ENCODE measurements at places on chromosomes 6 and 20. TPM values are rescaled to one million over a fixed set of nuclear protein-coding genes. Genes with fewer than 3 reads are reported as not detected.

DNA sequence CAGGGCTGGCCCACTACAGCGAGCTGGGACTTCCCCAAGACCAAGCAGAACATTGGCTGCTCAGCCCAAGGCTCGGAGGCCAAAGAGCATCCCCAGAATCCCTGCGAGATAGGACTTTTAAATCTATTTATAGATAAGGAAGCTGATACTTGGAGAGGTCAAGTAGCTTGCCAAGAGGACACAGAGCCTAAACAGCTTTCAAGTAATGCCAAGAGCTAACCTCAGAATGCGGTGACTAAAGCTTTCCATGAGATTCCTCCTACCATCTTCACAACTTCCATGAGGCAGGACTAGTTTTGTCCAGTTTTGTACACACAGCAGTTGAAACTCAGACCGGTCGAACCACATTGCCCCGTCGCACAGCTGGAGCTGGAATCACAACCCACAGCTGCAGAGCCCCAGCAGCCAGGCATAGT, 168.1 kb upstream of the TOP1 start:
- no peak for DNase-seq
- no peaks in the 10 kb centered on the region for H3K4me1 ChIP-seq
- no peaks in the 10 kb centered on the region for H3K27me3 ChIP-seq
- H3K27ac ChIP-seq: no peak overlapping the region
- H3K4me3 ChIP-seq: no peak overlapping the region

Gene GPR63
- 1.6 TPM for total RNA-seq

DNA sequence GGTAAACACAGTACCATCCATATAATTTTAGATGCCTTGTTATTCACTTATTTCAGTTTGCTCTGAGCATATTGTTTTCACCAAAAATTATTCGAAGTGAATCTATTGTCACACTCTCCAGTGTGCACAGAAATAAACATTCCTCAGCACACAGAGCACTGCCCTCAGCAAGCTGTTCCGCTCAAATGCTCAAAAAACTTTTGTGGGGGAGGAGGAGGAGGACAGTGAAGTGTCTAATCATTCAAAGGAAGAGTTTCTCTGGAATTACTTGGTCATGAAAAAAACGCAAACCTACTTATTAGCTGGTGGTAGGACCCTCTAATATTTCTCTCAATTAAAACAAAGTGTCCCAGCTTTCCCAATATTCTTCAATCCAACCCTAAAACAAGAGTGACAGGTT, 88.3 kb downstream of the DTNBP1 start:
- H3K27ac ChIP-seq: no peak overlapping the region
- no peak for DNase-seq
- H3K4me1 ChIP-seq: no peaks in the 10 kb centered on the region
- H3K27me3 ChIP-seq: no peaks in the 10 kb centered on the region
- H3K4me3 ChIP-seq: no peak overlapping the region

- no peak overlapping the region for H3K27ac ChIP-seq
- peaks cover 12% of the 10 kb centered on the region for H3K4me1 ChIP-seq
- no peak overlapping the region for H3K4me3 ChIP-seq
- H3K36me3 ChIP-seq: no peaks in the 10 kb centered on the region
Observed at GRCh38 chr20:10347086-10347880, 86.7 kb downstream of the MKKS start.

Gene SNAI1
- 0.49 TPM for total RNA-seq

- no peak overlapping the region for H3K4me3 ChIP-seq
- no peak overlapping the region for H3K27ac ChIP-seq
- DNase-seq: no peak
- H3K4me1 ChIP-seq: peaks cover 19% of the 10 kb centered on the region
- H3K27me3 ChIP-seq: no peaks in the 10 kb centered on the region
- no peaks in the 10 kb centered on the region for H3K36me3 ChIP-seq
Observed at GRCh38 chr20:24392612-24393011, 76.8 kb upstream of the SYNDIG1 start.

DNA sequence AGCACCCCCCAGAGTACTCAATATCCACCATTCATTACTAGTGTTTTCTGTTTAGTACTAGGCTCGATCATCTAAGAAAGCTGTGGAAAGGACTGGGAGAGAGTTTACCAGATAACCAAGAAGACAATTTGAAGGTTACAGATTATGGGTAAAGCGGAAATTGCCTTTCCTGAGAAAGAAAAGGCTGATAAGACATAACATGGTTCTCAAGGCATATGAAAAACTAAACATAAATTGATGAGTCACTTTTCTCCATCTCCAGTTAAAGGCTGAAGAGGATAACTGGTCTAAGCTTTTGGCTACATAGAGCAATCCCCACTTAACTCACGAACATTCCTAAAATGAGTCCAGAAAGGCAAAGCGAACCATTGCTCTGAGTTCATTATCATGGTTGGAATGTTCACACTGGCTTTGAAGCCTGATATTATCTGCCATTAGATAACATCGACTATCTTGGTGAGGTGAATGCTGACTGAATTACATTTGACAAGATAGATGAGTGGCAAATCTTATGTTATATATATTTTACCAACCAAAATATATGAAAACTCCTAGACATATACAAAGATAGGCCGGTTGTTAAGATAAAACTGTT, 65.8 kb downstream of the BTBD9 start:
- no peak for DNase-seq
- H3K4me3 ChIP-seq: no peak overlapping the region

DNA sequence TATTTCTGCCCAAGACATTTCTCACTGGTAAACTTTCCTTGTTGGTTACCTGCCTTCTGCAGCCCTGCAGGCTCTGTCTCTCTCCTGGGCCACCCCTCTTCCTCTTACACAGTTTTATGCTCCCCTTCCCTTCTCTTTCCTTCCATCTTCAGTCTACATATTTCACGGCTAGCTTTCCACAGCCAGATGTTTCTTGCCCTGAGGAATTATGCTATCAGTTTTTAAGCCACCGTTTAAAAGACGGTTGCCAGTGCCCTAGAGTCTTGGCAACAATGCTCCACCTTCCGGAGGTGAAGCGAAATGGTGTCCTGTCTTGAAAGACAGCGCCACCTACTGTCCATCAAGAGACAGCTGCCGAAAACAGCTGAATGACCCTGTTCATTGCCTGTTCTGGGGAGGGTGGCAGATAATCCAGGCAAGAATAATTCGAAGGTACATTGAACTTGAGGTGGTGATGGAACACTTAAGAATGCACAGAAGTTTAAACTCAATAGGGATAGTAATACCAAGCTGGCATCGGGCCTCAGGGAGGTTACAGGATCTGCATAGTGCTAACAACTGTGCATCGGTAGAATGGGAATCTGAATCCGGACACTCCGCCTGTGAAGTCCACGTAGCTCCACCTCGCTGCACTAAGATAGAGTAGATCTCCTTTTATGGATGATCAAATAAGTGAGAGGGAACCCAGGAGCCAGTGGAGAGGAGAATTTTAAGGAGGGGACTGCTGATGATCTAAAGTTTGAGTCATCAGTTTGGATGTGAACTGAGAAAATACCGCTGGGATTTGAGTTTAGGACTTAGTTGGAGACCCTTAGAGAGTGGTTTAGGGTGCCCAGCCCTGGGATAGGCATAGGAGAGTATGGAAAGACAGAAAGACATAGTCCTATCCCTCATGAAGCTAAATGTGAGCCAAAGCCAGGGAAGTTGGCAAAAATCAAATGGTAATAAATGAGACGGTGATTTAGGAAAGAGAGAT, 4.8 kb upstream of the TRIM40 start:
- H3K4me3 ChIP-seq: no peak overlapping the region
- no peaks in the 10 kb centered on the region for H3K36me3 ChIP-seq
- peak; percentile 75 for DNase-seq

Gene HLA-DQA1
- 22.2 TPM for total RNA-seq

DNA sequence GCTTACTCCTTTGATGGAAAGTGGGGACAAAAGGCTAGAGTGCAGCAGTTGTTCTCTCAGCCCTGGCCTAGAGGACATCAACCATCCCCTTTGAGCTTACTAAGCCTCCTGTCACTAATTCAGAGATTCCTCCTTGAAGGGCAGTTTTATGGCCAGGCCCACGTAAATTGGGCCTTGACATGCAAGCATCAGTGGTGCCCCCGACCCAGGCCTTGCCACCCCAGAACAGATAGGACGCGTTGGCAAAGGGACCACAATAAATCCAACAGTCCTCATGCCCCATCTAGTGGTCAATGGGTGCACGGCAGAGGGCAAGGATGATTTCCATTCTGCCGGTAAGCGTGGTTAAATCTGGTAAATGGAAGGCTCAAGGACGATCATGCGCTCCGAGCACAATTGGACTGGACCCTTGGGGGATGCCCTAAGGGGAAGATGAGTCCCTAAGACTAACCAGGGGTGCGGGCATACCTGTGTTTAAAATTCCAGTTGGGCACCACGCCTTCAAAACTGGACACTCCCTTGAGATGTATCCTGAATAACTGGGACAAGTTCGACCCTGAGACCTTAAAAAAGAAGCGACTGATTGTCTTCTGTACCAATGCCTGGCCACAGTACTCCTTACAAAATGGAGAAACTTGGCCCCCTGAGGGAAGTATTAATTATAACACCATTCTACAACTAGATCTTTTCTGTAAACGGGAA, 32.6 kb downstream of the CEP85L start:
- no peaks in the 10 kb centered on the region for H3K36me3 ChIP-seq
- H3K27me3 ChIP-seq: no peaks in the 10 kb centered on the region
- no peak overlapping the region for H3K4me3 ChIP-seq
- H3K27ac ChIP-seq: no peak overlapping the region
- DNase-seq: peak; percentile 46

GRCh38 chr20:58891718-58892140, 39.2 kb downstream of the GNAS start:
- peaks cover 36% of the 10 kb centered on the region for H3K4me1 ChIP-seq
- H3K27me3 ChIP-seq: no peaks in the 10 kb centered on the region
- peak overlapping the region; percentile 89 for H3K27ac ChIP-seq
- H3K36me3 ChIP-seq: no peaks in the 10 kb centered on the region

DNA sequence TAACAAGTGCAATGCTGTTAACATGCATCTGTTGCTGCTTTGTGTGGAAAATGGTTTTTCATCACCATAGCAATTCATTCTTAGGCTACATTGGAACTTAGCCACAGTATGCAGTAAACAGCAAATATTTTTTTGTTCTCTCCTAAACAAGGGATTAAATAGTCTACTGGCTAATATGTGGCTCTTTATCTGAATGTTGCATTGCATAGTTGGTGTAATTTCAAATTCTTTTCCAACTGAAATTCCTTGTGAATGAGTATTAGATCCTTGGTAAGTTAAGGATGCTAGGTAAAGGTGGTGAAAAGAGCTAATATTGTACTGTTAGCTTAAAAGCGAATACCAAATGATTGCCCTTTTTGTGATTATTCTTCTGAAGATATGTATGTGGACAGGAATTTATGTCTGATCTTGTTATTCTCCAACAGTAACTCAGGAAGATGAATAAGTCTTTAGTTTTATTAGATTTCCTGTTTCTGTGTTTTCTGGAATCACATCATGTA, 958 bp downstream of the MLIP start:
- no peak for DNase-seq
- no peaks in the 10 kb centered on the region for H3K27me3 ChIP-seq
- no peaks in the 10 kb centered on the region for H3K4me1 ChIP-seq
- H3K27ac ChIP-seq: no peak overlapping the region
- H3K4me3 ChIP-seq: no peak overlapping the region

GRCh38 chr6:125966569-125966968, 10.0 kb downstream of the HINT3 start:
- H3K27me3 ChIP-seq: no peaks in the 10 kb centered on the region
- DNase-seq: no peak
- no peak overlapping the region for H3K4me3 ChIP-seq
- H3K4me1 ChIP-seq: no peaks in the 10 kb centered on the region
- H3K27ac ChIP-seq: no peak overlapping the region

Gene SLC35D3
- not detected for total RNA-seq

DNA sequence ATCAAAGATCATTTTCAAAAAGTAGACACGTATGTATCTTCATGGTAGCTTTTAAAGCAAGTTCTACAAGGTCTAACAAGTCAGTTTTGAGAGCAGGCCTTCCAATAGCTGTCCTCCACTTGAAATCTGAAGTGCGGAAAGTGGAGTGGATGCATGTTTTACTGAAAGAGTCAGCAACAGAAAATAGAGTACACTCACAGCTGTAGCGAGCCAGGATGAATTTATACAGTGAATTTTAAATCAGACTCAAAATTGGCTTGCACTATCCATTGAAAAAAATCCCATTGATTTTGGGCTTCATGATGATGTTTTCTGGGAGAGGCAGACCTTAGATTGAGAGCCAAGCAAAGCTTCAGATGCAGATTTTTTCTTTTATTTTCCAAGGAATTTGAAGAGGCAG, 80.6 kb downstream of the GJA10 start:
- H3K4me3 ChIP-seq: no peak overlapping the region
- no peak for DNase-seq
- no peak overlapping the region for H3K27ac ChIP-seq
- H3K4me1 ChIP-seq: no peaks in the 10 kb centered on the region
- no peaks in the 10 kb centered on the region for H3K36me3 ChIP-seq

DNA sequence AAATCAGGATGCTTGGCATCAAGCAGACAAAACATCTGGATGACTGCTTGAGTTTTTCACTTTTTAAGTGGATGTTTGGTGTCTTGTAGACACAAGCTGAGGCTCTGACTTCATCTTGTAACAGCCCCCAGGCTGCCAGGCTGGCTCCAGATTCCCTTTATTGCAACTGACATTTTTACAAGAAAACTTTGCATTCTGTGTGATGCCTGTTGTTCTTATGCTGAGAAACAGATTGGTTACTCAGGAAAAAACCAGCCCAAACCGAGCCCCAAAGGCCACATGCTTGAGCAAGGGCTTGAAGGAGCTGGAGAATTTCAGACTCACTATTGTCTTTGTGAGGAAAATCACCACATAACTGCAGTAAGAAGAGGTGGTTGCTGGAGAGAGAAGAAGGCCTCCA, 98.4 kb upstream of the PREP start:
- H3K27ac ChIP-seq: no peak overlapping the region
- H3K36me3 ChIP-seq: no peaks in the 10 kb centered on the region
- no peak for DNase-seq
- no peak overlapping the region for H3K4me3 ChIP-seq

Gene BTN1A1
- 0.09 TPM for total RNA-seq

DNA sequence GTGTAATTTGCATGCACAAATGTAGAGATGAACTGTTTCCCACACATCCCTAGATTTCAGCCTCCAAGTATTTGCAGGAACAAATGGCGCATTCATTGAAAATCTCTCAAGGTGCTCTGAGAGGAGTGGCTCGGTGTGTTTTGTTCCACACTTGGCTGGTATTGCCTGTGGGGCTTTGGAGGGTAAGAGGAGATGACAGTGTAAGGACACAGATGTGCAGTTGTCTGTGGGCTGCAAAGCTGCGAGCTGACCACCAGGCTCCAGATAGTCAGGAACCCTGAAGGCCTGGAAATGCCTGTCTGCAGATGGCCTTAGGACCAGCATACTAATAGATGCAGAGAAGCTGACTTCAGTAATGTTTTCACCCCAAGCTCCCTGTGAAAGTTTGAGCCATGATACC, 57.7 kb upstream of the PBOV1 start:
- no peaks in the 10 kb centered on the region for H3K36me3 ChIP-seq
- no peak overlapping the region for H3K4me3 ChIP-seq
- H3K27me3 ChIP-seq: no peaks in the 10 kb centered on the region

Gene CTSA
- 81.1 TPM for total RNA-seq

DNA sequence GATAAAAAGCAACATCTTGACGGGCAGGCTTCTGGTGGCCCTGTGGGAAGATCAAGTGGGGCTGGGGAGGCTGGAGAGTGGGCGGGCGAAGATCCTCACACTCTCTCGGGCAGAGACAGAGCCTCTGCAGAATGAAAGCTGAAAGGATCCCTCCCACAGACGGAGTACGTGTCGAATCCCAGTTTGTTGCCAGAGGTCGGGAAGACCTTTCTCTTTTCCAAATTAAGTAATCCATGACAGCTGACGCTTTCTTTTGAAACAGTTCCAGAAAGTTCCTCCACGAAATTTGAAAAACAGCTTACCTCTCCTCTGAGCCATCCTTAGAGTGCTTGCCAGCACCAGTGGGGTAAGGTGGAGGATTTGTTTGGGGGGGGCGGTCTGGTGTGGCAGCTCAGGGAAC, 155.6 kb upstream of the SMLR1 start:
- no peaks in the 10 kb centered on the region for H3K4me1 ChIP-seq
- DNase-seq: no peak
- no peaks in the 10 kb centered on the region for H3K27me3 ChIP-seq
- H3K36me3 ChIP-seq: no peaks in the 10 kb centered on the region
